Sciatic nerve (tissue), 2 donors: ENCODE measurements at places on chromosomes 1 and 21.

- DNase-seq = no peak
Measured at GRCh38 chr1:197904126-197904787, 1.8 kb downstream of the C1orf53 start.

- no peak for DNase-seq
Measured at GRCh38 chr1:28517649-28517999, 11.8 kb downstream of the RCC1 start.

DNA sequence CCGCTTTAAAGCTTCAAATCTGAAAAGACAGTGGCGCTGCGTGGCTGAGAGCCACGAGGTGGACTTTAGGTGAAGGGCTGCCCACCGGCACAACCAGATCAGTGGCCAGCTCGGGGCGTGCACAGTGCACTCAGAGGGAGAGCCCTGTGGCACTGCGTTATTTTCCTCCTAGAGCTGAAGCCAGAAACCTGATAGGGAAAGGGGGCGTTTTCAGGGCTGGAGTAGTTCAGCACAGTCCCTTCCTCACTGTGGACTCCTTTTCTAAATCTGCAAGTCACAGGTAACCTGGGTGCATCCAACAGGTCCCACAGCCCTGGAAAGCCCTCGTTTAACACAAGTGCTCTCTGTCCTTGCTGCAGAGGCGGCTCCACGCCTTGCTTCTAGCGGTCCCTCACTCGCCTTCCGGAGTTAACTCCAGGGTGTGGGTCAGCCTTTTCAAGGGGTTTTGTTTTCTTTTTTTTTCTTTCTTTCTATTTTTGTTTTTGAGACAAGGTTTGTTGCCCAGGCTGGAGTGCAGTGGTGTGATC, 81.2 kb downstream of the GALNT2 start:
- DNase-seq = no peak

GRCh38 chr1:198902655-198903054, 263.8 kb downstream of the PTPRC start:
- no peak for DNase-seq

DNA sequence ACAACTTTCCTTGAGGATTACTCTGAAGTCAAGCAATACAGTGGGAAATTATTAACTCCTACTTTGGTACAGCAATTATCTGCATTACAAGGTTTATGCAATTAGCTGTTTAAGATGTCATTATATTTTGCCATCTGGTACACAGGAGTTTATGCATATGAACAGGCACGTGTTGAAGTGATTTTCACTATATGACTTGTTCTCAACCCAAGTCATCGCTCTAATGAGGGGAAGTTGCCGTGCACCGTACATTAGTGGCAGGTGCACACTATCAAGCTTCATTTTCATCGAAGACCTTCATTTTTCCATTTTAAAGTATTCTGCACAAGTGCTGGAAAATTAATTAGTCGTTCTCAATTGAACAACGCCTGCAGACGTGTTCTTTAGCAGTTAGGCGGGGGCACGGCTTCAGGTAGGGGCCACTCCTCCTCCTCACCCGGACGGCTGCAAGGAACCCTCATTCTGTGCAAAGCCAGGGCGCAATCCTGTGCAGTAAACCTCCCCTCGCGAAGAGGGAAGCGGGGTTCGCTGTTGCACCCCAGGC, 39.8 kb upstream of the NFIA start:
- DNase-seq = no peak

- no peak for DNase-seq
Measured at GRCh38 chr1:66502086-66502485, 31.9 kb upstream of the SGIP1 start.

GRCh38 chr1:26981146-26981846, 12.2 kb upstream of the TRNP1 start:
- DNase-seq = no peak

DNA sequence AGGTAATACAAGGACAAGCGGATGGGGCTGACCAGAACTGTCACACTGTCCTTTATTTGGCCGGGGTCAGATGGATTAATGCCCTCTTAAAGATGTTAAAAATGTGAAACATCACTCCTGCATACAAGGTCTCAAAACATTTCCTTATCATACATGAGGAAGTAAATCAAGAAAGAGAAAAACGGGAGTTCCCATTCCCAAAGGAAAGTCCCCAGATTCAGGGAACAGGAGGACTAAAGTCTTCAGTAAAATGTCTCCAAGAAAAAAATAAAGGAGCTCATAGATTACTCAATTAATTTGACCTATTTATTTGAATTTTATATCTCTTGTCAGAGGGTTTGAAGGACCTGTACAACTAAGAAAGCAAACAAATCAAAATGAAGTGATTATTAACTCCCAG, 13.4 kb upstream of the HSD11B1 start:
- no peak for DNase-seq

DNA sequence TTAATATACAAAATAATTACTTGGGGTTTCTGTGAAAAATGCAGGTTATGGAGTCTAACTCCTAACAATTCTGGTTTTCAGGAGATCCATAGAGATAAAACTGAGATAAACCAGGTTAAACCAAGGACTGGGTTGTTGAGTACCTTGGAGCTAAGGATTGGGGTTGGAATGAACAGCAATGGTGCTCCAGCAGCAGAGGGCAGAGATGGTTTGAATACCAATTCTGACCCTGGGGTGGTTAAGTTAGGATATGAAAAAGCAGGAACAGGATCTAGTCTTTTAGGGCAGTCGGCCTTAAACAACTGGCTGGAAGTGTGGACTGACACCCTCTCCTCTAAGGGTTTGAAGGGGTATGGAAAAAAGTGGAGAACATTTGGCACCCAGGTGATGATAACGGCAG, 53.0 kb downstream of the UROD start:
- no peak for DNase-seq

DNA sequence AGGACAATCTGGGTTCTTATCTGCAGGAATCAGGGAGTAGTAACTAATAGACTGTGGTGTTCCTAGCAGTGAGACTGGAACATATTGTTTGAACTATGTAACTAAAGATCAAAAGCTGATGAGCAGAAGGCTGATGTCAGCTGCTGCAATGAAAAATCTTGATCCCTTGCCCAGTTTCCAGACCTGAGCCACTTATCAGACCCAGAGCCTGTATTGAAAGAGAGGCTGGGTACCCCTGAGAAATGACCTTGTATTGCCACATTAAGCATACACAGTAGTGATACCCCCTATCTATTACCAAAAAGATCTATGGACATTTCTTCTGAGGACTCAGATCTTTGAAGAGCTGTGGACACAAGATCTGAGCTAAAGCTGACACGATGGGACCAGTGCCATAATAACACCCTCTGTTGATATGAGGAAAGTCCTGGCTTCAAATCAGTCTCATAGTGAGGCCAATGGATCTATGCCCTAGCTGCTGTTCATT, 178.0 kb upstream of the GALNT2 start:
- DNase-seq = no peak

GRCh38 chr1:15592285-15592684, 7.4 kb upstream of the AGMAT start:
- no peak for DNase-seq
